Transverse colon (tissue), 4 donors: ENCODE measurements at places on chromosomes 2 and 18. TPM values are rescaled to one million over a fixed set of nuclear protein-coding genes. Genes with fewer than 3 reads are reported as not detected.

The ZNF396 gene
- total RNA-seq: not detected

The MTCL1 gene
- total RNA-seq: 12.3 TPM

The SP100 gene
- 252 TPM for total RNA-seq

The GATA6 gene
- total RNA-seq: 49.7 TPM

GRCh38 chr2:112277596-112278220 is 2.3 kb downstream of the ZC3H6 start:
- H3K4me1 ChIP-seq: peaks cover 6% of the 10 kb centered on the region
- DNase-seq: no peak
- H3K36me3 ChIP-seq: no peaks in the 10 kb centered on the region
- no peaks in the 10 kb centered on the region for H3K27me3 ChIP-seq
- no peak overlapping the region for H3K4me3 ChIP-seq
